ENCODE measurements at places on chromosomes 5 and 9. TPM values are rescaled to one million over a fixed set of nuclear protein-coding genes. Genes with fewer than 3 reads are reported as not detected.

Gene PRLR
- total RNA-seq: 0.16 TPM

Gene IL13
- total RNA-seq: not detected

Gene HK3
- total RNA-seq: not detected

Gene HTR1A
- total RNA-seq: not detected

- DNase-seq: no peak
Measured at GRCh38 chr9:3054017-3054586, 210.2 kb upstream of the PUM3 start.

DNA sequence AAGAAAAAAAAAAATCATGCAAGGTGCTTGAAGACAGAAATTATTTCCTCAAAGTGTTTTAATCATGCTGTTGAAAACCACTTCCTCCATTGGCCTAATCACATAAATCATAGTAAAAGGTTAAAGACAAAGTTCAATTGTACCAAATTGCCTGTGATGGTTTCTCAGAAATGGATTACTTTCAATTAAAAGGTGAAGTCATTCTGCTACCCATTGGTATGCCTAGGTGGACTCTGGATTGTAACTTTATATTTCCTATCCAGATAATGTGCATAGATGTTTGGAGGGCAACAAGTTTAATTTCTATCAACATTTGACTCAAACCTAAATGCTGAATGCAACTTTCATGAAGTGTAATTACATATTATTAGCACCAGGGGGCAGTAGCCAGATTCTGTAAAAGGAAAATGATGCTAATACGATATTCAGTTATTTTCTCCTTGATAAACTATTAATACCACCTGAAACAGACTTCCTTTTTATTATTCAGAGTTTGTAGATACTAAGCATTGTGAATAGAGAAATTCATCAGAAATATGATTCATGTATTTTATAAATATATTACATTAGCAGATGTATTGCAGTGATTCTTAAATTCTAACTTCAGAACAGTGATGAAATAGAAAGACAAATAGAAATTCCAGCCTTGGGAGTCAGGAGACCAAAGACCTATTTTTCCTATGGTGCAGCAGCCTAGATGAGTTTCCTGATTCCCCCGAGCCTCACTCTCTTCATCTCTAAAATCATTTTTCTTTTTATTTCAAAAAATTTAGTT lies 148.2 kb downstream of the CAAP1 start:
- peak; percentile 47 for DNase-seq

DNA sequence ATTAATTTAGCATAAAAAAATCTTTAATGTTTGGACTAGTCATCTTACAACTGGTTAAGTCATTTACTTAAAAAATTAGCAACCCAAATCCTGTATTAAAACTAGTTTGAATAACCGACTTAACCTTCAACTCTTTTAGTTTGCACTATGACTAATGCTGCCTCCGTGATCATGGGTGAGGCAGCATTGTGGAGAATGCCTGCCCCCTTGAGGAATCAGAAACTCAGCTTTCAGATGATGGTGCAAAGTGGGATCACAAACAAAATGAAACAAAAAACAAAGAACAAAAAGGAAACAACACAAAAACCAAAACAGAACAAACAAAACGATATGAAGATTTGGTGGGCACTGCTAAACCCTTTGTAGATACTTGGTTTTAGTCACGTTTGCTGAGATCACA lies 127.0 kb upstream of the PALM2AKAP2 start:
- DNase-seq: peak; percentile 63

DNA sequence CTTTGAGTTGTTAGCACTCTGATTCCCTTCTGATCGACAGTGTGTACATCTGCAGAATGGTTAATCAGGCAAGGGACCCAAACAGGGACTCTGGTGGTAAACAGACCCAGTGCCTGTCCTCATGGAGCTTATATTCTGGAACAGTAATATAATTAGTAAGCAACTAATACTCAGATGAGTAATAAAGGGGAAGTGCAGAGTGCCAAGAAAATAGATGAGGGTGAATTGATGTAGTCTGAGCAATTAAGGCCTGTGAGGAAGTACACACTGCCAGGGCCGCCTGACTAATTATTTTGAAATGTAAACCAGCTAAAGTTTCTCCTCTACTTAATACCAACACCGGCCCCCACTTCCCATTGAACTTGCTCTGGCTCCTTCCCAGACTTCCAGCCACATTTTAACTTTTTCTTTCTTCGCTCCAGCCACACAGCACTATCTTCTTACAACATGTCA lies 4.2 kb downstream of the DHX29 start:
- DNase-seq: peak; percentile 55

GRCh38 chr5:83937837-83938236 lies 217.2 kb upstream of the HAPLN1 start:
- DNase-seq: no peak

GRCh38 chr5:179776411-179776938 lies 17.3 kb upstream of the LTC4S start:
- DNase-seq: no peak

- no peak for DNase-seq
Measured at GRCh38 chr9:113630386-113631136, 167.0 kb downstream of the RGS3 start.

- DNase-seq: peak; percentile 87
Measured at GRCh38 chr9:91428927-91429351, 5.3 kb upstream of the NFIL3 start.

DNA sequence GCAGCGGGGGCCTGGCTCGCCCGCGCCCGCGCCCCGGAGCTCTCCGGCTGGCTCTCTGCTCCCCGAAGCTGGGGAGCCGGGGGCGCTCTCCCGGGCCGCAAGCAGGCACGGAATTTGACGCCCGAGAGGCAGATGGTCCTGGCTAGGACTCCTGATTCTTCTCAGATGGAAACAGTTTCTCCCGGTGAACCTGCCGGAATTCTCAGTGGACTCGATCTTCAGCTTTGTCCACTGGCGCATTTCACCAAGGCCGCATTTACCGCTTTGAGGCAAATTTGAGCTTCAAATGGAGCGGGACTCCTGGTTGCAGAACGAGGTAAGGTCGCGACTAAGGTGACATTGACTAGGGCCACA lies 305.7 kb upstream of the KCNN2 start:
- no peak for DNase-seq

DNA sequence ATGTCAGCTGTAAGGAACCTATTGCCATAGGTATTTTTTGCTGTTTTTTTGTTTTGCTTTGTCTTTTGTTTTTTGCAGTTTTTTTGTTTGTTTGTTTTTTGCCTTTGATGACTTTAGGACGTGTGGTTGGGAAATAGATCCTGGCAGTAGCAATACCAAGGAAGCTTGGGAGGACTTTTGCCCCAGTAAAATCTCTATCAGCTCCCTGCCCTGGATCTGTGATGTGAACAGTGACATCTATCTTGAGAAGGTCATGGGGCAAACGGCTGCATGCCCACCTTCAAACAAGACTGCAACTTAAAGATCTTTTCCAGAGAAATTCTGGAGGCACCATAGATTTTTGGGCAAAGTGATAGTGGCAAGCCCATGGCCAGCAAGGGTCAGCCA lies 5.4 kb upstream of the ADRA1B start:
- no peak for DNase-seq

- no peak for DNase-seq
Measured at GRCh38 chr9:14908295-14909180, 1.7 kb downstream of the FREM1 start.

DNA sequence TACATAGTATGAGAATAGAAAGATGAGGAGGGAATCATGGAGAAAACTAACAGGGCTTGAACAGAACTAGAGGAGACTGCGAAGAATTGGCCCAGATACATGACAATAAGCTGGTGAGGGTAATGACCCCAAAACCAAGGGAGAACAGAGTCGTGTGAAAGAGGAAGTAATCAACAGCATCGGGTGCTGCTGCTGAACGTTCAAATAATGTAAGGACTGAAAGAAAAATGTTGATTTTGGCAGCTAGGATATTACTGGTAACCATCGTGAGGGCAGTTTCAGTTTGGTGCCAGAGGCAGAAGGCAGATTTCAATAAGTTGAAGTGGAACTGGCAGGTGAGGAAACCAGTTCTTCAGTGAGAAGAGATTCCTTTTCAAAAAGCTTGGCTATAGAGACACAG lies 66.8 kb upstream of the SMC2 start:
- DNase-seq: no peak

- DNase-seq: peak; percentile 36
Measured at GRCh38 chr9:95008151-95008771, 281.8 kb downstream of the AOPEP start.

GRCh38 chr5:40654377-40654991 lies 25.2 kb upstream of the PTGER4 start:
- no peak for DNase-seq

DNA sequence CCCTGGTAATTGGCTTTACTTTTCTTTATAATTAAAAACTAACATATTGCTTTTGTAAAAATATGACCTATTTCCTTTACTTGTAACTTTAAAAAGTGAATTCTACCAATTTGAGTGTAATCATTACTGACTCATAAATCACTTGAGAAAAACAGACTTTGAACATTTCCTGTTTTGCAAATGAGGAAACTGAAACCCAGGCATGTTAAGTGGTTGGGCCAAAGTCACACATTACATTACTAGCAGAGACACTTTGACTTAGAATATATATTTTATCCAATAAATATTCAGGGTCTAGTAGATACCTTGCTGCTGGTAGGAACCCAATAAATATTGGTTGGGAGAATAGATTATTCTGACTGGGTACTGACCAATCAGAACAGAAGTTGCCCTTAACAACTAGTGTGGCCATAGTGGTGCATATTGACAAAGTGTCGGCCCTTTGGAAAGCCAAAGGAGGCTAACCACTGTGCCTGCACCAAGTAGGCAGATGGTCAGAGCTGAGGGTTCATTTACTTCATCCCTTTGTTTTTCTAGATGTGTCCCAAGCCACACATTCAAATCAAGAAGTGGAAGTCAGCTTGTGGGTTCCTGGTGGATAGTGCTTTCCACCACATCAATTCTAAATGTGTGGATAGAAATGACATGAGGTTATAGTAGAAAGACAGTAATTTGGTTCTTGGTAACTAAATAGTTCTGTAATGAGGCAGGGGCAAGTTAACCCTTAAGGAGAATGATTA lies 365.1 kb upstream of the RIOK2 start:
- DNase-seq: peak; percentile 5
